Hepatic stellate cell (primary cell): ENCODE measurements at places on chromosomes 1 and 21.

DNA sequence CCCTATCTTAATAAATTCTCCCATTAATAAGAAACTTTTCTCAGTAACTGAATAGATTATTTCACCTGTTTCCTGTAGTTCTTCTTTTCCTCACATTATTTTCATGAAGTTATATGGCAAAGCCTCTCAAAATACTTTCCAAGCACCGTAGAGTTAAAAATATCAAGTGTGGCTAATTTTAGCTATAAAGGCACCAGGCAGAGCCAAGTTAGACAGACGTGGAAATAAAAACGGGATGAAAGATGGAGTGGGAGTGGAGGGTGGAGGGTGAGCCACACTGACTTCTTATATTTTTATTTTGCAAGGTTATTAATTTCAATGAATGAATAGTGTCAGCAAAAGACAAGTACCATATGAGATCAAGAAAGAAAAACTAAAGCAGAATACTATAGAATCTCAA lies 71.7 kb downstream of the ENAH start:
- no peak for DNase-seq

- DNase-seq: no peak
These were observed 10.0 kb downstream of the RNF187 start for GRCh38 chr1:228497206-228497605.

DNA sequence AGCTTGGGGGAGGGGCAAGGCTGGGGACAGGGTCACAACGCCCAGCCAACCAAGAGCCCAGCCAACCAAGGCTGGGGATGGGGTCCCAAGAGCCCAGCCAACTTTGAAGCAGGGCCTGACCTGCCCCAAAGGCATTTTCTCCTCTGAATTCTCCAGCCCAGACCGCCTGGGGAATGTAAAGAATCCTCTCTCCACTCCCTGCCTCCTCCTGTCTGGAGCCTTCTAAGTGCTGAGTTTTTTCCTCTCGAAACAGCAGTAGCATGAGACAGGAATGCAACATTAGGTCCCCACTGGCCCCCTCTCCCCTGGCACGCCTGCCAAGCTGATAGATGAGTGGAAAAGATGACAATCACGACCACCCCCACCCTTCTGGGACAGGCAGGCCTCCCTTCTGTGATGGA lies 17.0 kb downstream of the C1orf198 start:
- DNase-seq: peak; percentile 76

GRCh38 chr1:37575692-37576091 lies 19.0 kb downstream of the DNALI1 start:
- no peak for DNase-seq

DNA sequence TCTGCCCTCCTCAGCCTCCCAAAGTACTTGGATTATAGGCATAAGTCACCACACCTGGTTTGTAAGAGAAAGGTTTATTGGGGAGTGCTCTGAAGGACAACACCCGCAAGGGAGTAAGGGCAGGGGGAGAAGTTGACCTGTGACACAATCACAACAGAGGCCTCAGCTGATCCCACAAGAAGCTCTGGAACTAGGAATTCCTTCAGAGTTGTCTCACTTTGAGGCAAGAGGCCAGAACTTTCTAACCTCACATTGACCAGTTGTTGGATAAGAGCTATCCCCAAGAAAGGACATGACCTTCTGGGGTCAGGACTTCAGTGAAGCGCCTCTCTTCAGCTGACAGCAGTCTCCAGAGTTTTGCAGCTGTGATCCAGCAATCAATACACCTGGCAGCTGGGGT lies 27.4 kb upstream of the RC3H1 start:
- DNase-seq: no peak

DNA sequence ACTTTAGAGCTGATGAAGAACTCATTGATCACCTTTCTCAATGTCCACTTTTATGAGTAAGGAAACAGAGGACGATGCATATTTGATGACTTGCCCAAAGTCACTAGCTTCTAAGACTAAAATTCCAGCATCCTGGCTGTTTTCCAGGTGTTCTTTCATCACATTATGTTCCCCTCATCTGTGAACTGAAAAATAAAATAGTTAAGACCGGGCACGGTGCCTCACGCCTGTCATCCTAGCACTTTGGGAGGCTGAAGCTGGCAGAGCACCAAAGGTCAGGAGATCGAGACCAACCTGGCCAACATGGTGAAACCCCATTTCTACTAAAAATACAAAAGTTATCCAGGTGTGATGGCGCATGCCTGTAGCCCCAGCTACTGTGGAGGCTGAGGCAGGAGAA lies 297.5 kb downstream of the DUSP10 start:
- no peak for DNase-seq

DNA sequence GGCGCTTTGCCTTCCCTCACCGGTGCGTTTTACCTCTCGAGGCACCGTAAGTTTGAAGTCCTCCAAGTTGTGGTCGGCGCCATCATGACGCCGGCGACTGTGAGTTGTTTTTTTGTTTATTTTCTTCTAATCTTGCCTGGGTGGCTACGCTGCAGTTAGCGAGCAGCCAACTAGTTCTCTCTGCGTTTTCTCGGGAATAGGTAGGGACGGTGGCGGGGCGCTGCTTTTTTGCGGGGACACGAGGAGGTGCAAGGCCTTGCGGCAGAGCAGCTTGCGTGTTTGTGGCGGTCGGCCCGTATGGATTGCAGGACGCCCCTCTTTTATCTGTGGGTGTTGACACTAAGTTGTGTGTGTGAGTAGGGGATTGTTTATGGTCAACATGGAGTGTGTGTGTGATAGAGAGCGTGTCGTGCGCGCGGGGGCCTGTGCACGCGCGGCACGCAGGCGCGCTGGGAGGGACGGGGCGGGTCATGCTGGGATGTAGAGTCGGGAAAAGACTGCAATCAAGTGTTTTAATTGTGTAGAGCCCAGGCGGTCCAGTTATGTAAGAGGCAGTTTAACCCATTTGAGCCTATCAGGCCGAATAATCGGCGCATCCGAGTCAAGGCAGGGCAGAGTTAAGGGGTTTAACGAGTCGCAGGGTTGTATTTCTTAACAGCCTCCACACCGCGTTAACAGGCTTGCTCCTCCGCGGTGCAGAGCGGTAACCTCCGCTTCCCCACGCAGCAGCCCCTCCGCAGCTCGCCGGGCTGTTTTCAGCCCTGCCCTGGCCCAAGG lies 1.2 kb upstream of the NEGR1 start:
- peak; percentile 45 for DNase-seq

- no peak for DNase-seq
These were observed 8.6 kb upstream of the MT1HL1 start for GRCh38 chr1:237012788-237013383.

- DNase-seq: no peak
These were observed 183.6 kb upstream of the BEND5 start for GRCh38 chr1:48960320-48960719.

DNA sequence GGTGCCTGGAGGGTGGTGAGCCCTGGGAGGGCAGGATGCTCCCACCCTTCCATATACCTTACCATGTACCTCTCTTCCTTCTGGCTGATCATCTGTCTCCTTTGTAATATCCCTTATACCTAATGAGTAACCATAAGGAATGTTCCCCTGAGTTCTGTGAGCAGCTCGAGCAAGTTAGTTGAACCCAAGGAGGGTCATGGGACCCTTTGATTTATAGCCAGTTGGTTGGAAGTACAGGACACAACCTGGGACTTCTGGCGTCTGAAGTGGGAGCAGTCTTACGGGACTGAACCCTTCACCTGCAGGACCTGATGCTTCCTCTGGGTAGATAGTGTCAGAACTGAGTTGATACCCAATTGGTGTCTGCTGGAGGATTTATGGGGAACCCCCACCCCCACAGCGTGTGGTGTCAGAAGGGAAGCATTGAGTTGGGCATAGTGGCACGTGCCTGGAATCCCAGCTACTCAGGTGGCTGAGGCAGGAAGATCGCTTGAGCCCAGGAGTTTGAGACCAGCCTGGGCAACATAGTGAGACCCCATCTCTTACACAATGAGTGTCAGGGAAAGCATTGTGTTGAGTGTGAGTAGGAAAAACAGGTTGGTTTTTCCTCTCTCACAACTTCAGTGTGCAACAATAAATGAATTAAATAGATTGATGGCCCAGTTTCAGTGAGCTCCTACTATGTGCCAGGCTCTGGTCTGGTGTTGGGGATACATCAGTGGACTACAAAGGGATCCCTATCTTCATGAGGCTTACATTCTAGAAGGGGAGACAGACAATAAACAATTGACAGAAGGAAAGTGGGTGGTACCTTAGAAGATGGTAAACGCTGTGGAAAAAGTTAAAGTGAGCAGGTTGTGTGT lies 16.0 kb downstream of the DNAJC16 start:
- DNase-seq: no peak

DNA sequence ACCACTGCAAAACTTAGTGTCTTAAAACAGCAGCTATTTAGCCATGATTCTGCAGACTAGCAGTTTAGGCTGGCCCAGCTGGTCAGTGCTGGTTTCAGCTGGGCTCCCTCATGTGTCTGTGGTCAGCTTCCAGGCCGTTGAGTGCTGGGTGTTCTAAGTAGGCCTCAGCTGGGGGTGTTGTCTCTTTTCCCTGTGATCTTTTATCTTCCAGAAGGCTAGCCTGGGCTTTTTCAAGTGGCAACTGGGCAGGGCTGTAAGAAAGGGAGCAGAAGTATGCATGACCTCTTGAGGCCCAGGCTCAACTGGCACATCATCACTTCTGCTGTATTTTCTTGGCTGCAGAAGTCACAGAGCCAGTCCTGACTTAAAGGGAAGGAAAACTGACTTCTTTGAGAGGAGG lies 136.1 kb downstream of the KIF26B start:
- no peak for DNase-seq

GRCh38 chr21:45607909-45608295 lies 35.6 kb upstream of the PCBP3 start:
- DNase-seq: no peak

GRCh38 chr1:152743371-152744145 lies 14.3 kb upstream of the KPRP start:
- no peak for DNase-seq

DNA sequence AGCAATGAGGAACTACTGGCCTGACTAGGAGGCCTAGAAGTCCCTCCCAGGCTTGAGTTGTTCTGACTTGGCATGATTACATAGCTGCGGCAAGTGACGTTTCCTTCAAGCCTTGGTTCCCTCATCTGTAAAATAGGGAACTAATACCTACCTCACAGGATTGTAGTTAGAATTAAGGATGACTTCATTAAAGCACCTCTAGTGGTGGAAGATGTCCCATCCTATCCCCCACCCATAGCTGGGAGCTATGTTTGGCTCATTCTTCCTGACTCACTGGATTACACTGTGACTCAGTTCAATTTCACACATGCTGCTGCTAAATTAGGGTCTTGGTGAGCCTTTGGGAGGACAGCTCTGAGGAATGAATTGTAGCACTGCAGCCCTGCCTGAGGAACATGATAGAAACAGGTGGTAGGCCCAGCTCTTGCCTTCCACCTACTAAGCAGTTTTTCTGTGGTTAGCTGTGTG lies 6.0 kb upstream of the SHISA4 start:
- peak; percentile 72 for DNase-seq

DNA sequence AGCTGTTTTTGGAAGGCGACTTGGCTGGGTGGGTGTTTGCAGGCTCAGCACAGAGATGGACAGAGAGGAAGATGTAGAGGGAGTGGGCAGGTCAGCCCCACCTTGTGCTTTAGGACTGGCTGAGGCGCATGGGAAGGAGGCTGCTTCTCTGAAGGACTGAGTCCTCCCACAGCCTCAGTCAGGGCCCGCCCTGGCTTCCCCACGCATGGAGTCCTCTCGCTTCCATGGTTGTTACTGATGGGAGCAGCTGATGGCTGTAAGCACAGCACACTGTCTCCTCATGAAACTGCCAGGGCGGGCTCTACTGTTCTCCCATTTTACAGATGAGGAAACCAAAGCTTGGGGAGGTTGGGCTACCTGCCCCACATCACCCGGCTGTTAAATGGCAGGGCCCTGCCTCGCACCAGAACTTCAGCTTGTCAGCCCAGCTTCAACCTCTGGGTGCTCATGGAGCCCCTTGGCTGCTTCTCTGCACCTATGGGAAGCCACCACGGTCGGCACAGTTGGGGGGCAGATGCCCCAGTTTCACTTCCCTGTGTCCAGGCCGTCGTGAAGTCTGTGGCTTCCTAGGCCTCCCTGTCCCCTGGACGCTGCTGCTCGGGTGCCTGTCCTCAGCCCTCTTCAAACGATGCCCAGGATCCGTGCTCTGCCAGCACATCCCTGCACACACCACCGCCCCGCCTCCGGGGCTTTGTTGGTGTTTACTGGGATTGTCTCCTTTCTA lies 2.4 kb downstream of the TMEM201 start:
- DNase-seq: no peak

DNA sequence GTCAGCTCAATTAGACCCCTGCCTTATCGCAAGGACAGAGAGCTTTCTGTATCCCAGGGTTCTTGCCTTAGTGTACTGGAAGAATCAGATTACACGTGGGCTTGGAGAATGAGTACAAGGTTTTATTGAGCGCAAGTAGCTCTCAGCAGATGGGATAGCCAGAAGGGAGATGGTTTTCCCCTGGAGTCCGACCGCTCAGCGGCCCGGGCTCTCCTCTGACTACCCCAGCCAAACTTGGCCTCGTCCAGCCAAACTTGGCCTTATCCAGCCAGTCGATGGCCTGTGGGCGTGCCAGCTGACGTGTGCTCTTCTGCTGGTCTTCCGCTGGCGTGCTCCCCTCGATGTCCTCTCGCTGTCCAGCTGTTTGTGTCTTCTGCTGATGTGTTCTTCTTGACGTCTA lies 136.9 kb downstream of the SYT14 start:
- no peak for DNase-seq

DNA sequence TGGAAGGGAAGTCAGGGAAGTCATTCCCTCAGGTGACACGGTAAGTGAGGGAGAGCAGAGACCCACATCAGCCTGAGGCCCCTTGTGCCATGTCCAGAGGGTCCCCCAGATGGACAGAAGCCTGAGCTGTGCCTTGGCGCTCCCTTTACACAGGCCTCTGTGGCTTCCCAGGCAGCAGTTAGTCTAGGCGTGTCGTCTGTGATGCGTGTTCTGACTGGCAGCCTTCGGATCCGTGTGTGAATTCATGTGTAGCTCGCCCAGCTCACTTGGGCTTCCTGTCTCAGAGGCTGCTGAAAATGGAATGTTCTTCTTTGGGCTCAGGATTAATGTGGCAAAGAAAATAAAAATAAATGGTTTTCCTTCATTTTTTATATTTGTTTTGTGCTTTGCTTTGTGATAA lies 28.3 kb downstream of the PRMT2 start:
- DNase-seq: no peak

GRCh38 chr1:173333581-173333980 lies 126.5 kb upstream of the TNFSF4 start:
- DNase-seq: peak; percentile 6

- DNase-seq: no peak
These were observed 11.4 kb upstream of the SELE start for GRCh38 chr1:169745015-169745861.

GRCh38 chr1:23718482-23718881 lies 24.8 kb upstream of the ELOA start:
- peak; percentile 63 for DNase-seq

DNA sequence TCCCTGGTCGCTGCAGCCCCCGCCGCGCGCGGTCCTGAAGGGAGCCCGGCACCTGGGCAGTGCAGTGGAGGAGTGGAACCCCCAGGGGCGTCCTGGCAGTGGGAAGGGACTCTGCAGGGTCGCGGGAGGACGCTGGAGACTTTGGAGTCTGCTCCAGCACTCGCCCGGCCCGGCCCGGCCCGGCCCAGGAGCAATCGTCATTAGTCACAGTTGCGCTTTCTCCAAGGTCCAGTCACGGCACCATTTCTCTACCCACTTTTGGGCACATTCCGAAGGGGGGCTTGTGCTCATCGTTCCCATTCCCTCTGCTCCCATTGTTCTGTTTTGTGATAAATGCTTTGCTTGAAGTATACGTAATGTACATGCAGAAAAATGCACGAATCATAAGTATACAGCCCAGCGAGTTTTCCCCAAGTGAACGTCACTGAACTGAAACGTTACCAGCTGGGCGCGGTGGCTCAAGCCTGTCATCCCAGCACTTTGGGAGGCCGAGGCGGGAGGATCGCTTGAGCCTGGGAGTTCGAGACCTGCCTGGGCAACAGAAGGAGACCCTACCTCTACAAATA lies 999 bp downstream of the THAP3 start:
- peak; percentile 77 for DNase-seq
